NCI-H1092 (cell line): ENCODE measurements at places on chromosomes 16 and 17.

DNA sequence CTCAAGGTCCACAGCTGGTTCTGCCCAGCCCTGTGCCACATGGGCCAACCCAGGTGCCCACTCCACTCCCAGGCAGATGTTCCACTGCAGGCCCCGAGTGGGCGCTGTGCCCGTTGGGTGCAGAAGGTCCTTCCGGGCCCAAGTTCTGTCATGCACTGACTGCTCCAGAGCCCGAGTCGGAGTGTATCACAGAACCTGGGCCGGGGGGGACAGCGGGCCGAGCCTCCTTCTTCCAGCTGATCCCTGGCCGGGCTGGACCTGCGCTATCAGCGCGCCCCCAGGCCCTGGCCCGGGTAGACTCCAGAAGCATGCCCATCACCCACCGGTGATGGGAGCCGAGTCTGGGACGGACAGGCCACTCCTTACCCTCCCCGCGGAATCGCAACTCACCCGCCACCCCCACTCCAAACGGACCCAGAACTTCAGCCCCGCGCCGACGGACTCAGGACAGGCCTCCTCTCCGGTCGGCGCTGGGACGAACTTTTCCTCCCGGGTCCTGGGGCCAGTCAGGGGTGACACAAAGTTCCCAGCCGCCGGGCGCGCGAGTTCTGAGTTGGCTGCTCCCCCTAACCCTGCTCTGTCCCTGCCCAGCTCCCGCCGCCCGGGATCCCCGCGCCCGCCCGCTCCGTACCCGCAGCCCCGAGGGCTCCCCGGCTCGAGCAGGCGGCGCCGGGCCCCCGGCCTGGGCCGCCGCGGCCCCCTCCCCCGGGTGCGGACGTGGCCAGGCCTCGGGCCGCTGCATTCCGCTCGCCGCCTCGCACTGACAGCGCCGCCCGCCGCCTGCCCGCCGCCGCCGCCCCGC is at the start of gene COPZ2:
COPZ2 (minus strand) TSS at position 762 of the 802 bp plus-strand sequence; CDS start at position 742, 20 bp downstream.
- DNase-seq: no peak

- no peak for DNase-seq
These were observed 26.6 kb downstream of the PIEZO1 start for GRCh38 chr16:88758227-88758943.

GRCh38 chr16:57027067-57027466 is 37.7 kb downstream of the NLRC5 start:
- DNase-seq: no peak

DNA sequence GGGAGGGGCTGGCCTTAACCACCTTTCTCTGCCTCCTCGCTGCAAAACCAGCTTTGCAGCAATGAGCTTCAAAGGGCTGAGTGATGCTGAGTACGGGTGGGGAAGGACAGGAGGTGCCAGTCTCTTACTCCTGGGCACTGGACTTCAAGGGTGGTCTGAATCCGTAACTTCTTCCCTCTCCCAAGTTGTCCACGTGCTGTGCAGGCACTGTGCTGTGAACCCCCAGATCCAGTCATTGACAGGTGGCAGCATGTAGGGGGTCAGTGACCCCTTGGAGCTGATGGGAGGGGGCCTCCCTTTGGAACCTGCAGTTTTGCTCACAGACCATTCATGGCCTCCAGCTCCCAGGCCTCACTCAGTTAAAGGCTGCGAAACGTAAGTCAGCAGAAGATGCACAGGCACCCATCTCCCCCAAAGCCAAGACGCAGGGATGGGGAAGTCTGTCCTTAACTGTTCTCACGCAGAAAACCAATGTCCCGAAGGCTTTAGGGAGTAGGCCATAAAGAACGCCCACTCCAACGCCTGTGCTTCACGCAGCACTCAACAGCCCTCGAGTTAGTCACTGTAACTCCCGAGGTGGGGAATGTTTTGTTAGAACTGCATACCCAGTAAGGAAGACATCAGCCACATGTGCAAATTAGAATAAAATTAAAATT is 7.9 kb downstream of the LITAFD start:
- no peak for DNase-seq

- no peak for DNase-seq
These were observed 30.1 kb upstream of the BAHCC1 start for GRCh38 chr17:81365148-81365600.

- DNase-seq: peak; percentile 25
These were observed 64.0 kb downstream of the MYO18A start for GRCh38 chr17:29115961-29116803.
